Muscle of leg (tissue), 16 donors: ENCODE measurements at places on chromosomes 2 and 18. TPM values are rescaled to one million over a fixed set of nuclear protein-coding genes. Genes with fewer than 3 reads are reported as not detected.

GRCh38 chr18:63186520-63187222 is 132.9 kb downstream of the BCL2 start:
- no peak overlapping the region for H3K27ac ChIP-seq
- DNase-seq, result no peak
- no peaks in the 10 kb centered on the region for H3K36me3 ChIP-seq
- H3K4me1 ChIP-seq, result peaks cover 38% of the 10 kb centered on the region
- H3K27me3 ChIP-seq, result no peaks in the 10 kb centered on the region

DNA sequence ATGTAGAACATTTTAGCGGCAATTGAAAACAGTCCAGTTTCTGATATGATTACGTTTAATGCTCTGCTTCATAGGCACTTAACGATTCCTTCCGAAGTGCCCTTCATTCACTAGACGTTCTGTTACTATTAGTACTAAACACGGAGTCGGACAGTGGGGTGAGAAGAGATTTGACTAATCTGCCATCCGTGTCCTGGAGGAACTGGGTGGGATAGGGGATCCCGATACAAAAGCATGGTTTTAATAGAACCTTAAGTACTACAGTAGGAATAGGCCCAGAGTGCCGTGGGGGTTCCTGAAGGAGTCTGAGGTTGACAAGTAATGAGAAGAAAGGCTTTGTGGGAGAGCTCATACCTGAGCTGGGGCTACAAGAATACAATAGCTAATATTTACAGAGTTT is 631 bp downstream of the MORN2 start:
- no peak for DNase-seq
- H3K27me3 ChIP-seq, result no peaks in the 10 kb centered on the region
- H3K4me1 ChIP-seq, result peaks cover 10% of the 10 kb centered on the region

GRCh38 chr18:48896326-48896874 is 54.4 kb downstream of the SMAD7 start:
- H3K4me1 ChIP-seq, result peaks cover 16% of the 10 kb centered on the region
- peaks cover 2% of the 10 kb centered on the region for H3K27me3 ChIP-seq
- no peaks in the 10 kb centered on the region for H3K36me3 ChIP-seq

MERTK gene
- total RNA-seq, result 4.9 TPM

LRRC30 gene
- total RNA-seq, result 6.5 TPM
